Activated T-helper 1 cell treated with Interleukin-2 at 50 U/mL for 16 hours (primary cell): ENCODE measurements at places on chromosomes 7 and 10.

- DNase-seq, result no peak
These were observed at the start of gene VSTM2A for GRCh38 chr7:54541669-54542625. Gene VSTM2A, plus strand, starts transcription at chr7:54542375. Its CDS starts 356 bp downstream, at chr7:54542731.

DNA sequence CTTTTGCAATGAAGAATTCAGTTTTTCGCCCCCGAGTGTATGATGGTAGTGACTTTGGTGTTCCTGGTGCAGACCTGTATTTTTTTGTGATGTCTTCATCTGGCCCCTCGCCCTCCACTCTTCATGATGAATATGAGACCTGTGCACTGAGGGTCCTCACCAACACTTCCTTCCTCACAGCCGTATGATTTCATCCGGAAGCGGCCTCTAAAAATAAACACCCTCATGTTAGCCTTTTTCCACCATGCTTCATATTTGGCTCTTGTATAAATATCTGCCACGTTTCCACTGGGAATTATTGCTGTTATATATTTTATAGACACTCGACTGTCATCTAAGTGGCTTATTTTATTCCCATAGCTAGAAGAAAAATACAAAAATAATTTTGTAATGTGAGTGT lies 160.4 kb downstream of the MGMT start:
- no peak for DNase-seq

DNA sequence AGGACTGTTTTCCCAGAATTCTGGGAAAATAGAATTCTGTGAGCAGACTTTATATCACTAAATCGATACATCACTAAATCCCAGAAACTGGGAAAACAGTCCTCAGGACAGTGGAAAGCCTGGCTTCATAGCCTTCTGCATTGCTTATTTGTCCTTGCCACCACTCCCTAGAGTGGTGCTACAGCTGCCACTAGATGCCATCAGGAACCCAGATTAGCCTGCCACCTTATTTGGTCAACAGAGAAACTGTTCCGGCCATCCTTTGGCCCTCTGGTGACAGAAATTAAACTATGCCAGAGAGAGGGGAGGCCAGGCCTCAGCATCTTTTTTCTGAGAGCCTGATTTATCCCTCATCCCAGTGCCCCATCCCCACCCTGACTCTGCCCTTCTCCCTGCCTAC lies 19.6 kb upstream of the NFKB2 start:
- no peak for DNase-seq

DNA sequence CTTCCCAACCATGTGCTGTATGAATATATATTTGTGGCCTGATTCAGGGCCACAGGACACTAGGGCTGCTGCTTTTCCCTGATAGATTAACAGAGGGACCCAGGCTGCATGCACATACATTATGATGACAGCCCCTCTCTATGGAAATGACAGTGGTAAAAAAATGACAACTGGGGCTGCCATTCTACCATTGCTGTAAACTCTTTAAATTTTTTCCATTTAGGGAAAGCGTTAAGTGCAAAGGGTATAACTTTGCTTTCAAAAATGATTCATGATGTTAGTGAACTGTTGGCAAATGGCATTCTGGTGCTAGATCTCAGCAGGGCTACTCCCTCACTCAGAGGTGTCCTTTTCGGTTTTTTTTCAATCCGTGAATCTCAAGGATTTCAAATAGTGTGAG lies 4.2 kb downstream of the CTBP2 start:
- no peak for DNase-seq

GRCh38 chr10:88920198-88920597 lies 32.4 kb downstream of the ACTA2 start:
- DNase-seq, result no peak

DNA sequence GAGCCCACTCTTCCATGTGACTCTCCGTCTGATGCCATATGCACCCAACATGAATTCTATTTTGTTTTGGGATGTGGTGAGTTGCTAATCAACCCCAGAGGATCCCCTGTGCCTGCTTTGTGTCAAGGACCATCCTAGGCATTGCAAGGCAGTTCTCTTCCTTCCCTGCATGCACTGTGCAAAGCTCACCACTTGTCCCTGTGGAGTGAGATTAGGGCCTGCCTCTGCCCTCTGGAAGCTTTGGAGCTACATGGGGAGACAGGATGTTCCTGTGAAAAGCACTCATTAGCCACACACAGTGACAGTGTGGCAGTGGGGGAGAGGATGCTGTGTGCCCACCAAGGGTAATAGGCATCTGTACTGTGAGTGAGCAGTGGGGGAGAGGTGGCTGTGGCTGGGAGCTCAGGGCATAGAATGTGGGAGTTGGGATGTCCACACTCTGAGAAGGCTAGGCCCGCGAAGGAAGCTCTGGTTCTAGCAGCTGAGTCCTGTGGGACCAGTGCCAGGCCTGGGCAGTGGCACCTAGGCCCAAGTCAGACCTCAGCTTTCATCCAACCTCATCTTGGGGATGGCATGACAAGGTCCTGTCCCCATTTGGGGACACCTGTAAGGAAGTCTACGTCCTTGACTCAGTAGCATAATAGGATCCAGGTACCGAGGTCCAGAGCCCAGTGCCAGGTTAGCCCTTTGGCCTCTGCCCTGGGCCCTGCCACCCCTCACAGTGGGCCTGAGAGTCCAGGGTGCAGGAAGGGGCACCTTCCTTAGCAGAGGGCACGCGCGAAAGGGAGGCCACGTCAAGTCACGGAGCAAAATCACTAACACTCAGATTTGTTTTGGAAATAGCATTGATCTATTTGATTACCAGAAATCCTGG lies 6.6 kb downstream of the ADRA2A start:
- DNase-seq, result no peak

DNA sequence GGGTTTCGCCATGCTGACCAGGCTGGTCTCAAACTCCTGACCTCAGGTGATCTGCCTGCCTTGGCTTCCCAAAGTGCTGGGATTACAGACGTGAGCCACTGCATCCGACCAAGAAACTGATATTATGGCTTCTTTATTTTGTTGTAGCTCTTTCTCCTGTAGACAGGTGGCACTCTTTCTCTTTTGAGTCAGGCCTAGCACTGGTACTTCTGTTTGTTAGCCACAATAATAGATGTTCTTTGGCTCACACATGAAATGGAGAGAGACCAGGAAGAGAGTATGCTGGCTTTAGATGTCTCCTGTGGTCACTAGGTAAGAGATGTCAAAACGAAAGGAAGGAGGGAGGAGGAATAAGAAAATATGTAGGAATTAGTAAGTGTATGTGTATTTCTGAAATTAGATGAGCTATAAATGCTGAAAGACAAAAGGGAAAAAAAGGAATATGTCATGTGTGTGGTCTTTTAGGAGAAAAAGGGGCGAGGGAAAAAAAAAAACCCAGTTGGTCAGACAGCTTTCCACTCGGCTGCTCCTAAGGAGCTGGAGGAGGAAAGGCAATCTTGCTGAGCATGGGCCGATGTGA lies 78.7 kb downstream of the CLEC2L start:
- no peak for DNase-seq

- DNase-seq, result no peak
These were observed 35.9 kb downstream of the ITGB1 start for GRCh38 chr10:32922170-32922569.

DNA sequence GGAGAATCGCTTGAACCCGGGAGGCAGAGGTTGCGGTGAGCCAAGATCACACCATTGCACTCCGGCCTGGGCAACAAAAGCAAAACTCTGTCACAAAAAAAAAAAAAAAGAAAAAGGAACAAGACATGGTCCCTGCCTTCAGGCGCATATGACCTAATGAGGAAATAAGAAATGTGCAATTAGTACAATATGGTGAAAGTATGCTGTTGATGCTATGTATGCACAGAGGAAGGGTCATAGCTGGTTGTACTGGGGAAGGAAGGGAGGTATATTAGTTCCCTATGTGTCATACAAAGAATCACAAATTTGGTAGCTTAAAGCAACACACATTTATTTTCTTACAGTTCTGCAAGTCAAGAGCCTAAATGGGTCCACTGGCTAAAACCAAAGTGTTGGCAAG lies 97.8 kb upstream of the MPP7 start:
- no peak for DNase-seq

GRCh38 chr10:49688261-49688846 lies 8.9 kb downstream of the C10orf53 start:
- no peak for DNase-seq

DNA sequence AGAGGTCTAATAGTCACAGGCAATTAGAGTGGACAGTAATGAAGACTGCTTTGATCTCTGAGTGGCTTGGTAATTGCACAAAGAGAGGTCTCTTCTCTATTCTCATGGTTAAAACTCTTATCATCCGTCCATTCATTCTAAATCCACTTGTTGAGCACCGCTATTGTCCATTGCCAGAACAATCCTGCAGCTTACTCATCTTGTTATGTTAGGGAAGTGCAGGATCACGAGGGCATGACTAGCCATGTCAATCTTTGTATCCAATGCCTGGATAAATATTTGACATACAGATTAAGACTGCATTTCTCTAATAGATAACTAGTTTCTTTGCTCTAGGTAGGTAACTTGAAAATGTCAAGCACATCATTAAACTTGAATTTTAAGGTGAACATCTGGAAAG lies 14.9 kb downstream of the SFTPD start:
- DNase-seq, result no peak

- DNase-seq, result no peak
These were observed 3.9 kb downstream of the CDK14 start for GRCh38 chr7:90599892-90600555.
